ENCODE measurements at places on chromosomes 4 and X.
A peak's percentile ranks its signal among the peaks of the same experiment; 100 is the strongest.

DNA sequence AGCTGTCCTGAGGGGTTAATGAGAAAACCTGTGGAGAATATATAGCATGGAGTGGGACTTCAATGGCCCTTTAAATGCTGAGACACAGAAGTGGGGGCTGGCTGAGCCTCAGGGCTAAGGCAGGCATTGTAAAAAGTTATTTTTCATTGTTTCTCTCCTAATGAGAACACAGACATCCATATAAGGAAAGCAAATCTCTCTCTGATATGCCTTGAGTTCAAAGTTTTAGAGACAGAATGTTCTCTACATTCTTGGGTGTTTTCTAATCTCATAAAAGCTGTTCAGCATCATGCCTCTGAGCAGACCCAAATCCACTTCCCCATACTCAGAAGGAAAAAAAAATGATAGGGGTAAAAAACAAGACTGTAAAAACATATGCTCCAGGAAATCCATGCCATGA lies 16.8 kb upstream of the RAB40A start:
- DNase-seq, result no peak

DNA sequence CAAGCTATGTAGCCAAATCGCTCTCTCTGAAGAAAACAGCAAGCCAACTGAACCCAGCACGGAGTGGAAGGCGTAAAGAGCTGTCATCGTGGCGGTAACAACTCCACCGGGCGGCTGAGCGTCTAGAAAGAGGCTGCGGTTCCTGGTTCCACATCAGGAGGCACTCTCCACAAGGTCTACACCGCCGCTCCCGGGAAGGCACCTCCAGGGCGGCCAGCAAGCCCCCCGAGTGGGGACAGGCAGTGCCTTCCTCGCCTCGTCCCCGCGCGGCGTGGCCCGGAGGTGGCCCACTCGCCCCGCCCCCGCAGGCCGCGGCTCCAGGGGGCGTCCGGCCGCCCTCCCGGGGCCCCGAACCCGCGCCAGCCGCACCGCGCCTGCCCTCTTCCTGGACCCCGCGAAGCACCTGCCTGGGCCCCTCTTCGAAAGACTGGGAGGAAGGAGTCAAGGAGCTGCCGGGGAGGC lies 755 bp downstream of the KLHL8 start:
- peak; percentile 19 for DNase-seq

GRCh38 chr4:89420507-89420906 lies 112.9 kb upstream of the GPRIN3 start:
- DNase-seq, result no peak

DNA sequence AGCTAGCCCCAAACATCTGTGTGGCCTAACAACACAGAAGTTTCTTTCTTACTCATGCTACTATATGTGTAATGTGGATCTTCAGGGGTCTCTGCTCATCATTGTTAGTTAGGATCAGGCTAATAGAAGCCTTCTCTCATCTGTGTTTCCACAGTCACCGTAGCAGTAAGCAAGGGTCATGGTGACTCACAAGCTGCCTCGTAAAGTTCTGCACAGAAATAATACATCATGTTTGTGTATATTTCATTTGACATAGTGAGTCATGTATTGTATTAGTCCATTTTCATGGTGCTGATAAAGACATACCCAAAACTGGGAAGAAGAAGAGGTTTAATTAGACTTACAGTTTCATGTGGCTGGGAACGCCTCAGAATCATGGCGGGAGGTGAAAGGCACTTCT lies 38.7 kb downstream of the SLC4A4 start:
- DNase-seq, result no peak

Data from stimulated activated CD8-positive, alpha-beta memory T cell treated with anti-CD3 and anti-CD28 coated beads, Interleukin-15, amount 100 ng/mL, for 4 hours (primary cell).